ENCODE measurements at places on chromosomes 4 and X. TPM values are rescaled to one million over a fixed set of nuclear protein-coding genes. Genes with fewer than 3 reads are reported as not detected.

DNA sequence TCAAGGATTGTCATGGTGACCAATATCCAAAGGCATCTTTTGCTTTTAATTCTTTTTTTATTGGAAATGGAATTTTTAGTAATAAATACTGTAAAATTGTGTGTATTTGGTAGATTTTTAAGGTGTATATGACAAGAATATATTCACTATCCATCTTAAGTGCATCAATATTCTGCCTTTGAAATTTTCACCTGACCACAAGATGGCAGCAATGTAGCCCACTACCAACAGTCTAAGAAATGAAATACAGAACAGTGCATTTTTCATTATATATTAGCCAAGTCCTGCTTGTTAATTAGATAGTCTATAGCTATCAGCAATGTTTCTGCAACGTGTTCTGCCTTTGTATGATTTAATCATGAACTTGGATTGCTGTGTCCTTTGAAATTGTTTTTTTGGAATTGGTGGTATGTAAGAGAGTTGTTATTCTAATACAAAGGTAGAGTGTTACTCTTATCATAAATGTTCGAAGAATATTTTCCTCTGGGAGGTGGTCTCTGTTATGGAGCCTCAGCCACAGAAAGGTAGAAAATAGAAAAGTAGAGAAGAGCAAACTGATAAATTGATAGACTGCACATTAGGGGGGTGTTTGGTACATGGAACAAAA is 38.2 kb downstream of the HPGDS start:
- DNase-seq = no peak

GRCh38 chr4:178311997-178312396 is 869.8 kb upstream of the AGA start:
- no peak for DNase-seq

DNA sequence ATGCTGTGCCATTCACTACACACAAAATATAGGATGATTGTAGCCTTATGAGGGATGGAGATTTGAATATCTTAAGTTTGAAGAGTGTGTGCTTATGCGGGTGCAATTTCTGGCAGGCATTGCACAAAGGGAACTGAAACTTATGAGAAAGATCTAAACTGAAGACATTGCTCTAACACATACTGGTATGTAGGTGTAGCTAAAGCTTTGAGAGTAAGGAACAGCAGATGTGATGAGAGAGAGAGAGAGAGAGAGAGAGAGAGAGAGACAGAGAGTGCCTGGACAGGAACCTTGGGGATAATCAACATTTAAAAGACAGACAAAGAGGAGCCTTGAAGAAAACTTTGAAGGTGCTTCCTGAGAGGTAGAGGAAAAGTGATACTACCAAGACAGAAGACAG is 379.7 kb downstream of the SPRY1 start:
- DNase-seq = no peak

DNA sequence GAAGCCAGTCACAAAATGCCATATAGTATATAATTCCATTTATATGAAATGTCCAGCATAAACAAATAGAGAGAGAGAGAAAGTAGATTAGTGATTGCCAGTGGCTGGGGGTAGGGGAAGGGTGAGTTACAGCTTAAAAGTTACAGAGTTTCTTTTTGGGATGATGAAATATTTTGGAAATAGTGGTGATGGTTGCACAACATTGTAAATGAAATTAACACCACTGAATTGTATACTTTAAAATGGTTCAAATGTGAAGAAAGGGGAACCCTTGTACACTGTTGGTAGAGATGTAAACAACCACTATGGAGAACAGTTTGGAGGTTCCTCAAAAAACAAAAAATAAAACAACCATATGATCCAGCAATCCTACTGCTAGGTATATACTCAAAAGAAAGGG is 131.2 kb upstream of the GPC4 start:
- no peak for DNase-seq

DNA sequence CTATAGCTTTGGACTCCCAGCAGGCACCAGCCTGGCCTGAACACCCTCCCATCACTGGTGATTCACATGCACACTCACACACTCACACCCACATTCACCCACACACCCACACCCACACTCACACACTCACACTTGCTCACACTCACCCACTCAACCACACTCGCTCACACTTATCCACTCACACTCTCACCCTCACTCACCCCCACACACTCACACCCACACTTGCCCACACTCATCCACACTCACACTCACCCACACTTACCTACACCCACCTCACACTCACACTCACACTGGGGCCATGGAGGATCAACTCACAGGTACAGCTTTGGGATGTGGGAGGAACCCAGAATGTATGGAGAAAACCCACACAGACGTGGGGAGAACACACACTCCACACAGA is 548.2 kb upstream of the FAT1 start:
- no peak for DNase-seq

DNA sequence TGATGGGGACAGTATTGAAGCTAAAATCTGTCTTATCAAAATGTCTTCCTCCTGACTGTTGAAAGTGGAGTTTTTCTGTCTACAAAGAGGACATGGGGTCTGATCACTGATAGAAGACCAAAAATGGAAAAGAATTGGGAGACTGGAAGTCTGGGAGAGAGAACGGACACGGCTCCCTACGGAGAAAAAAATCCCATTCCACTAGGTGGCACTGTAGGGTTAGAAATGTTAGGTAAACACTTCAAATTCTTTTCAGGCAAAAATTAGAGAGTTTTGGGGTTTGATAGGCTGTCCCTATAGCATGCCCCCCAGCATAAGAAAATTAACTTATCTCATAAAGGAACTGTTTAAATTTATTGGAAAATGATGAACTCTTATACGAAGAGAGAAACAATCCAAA is 200.5 kb downstream of the FAM133A start:
- no peak for DNase-seq

- DNase-seq = no peak
These were observed 95.4 kb downstream of the GRIA2 start for GRCh38 chr4:157315968-157316367.

DNA sequence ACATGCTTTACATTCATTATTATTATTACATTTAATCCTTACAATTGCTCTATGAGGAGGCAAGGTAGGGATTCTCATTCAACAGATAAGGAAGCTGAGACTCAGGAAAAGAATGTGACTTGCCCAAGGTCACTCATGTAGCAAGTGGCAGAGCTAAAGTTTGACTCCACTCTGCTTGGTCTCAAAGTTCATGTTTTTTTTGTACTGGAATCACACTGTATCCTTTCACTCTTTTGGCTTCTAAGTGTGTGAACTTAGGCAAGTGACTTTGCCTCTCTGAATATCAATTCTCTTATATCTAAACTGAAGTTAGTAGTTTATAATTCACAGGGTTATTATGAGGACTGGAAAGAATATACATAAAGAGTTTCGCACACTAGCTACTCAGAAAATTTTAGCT is 247.9 kb upstream of the AR start:
- no peak for DNase-seq

GRCh38 chrX:110795645-110796406 is at the start of gene CHRDL1:
TSS of gene CHRDL1 (minus strand) at chrX:110795817. CDS start at chrX:110792181, 3,636 bp downstream.
- peak; percentile 28 for DNase-seq

- no peak for DNase-seq
These were observed 38.6 kb downstream of the PTCHD1 start for GRCh38 chrX:23373129-23373804.

DNA sequence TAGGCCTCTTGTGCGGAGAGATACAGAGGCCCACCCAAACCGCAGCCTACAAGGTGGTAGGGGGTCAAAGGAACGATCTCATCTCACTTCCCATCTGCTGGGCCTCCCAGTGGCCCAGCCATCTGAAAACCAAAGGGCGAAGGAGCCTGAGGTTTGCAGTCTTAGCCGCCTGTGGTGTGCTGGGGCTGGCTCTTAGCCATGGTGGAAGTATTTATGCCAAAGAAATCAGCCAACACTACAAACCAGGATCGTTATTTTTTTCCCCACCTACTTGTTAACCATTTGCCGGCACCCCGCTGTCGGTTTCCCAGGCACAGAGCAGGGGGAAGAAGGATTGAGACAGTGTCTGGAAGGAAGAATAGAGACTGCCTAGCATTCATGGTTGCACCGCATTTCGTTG is 30.9 kb upstream of the CDKL5 start:
- DNase-seq = no peak

GRCh38 chrX:98448524-98448923 is 1564.8 kb downstream of the RPA4 start:
- no peak for DNase-seq

- DNase-seq = no peak
These were observed 280.3 kb upstream of the INTU start for GRCh38 chr4:127352220-127353113.

DNA sequence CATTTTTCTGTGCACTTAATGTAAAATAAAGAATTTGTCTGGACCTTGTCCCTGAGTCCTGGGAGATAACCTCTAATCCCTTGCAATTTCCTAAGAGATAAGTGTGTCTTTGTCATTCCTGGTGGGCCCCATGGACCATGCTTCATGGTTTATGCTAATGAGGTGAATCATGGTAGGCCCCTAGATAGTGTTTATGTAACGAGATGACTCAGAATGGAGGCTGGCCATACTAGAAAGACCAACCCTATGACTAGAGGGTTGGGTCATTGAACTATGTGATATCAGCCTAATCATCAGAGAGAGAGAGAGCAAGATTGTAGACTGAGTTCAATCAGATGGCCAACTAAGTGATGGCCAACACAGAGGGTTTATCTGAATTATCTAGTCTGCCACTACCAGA is 64.2 kb upstream of the NHSL2 start:
- no peak for DNase-seq

DNA sequence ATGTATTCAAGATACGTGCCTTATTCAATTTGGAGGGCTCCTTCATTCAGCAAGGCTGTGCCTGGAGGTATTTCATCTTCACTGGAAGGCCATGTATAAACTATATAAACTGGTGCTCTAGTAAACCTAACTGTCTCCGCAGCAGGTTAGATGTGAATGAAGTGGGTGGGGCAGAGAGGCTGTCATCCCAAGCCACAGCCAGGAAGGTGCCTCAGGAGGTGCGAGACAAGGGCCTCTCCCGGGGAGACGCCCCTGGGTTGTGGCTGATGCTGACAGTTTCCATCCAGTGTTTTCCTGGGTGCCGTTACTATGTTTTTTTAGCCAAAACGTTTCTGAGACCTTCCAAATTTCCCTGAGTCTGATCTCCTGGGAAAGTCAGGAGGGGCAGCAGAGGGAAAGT is 221.5 kb upstream of the RPL34 start:
- DNase-seq = no peak

DNA sequence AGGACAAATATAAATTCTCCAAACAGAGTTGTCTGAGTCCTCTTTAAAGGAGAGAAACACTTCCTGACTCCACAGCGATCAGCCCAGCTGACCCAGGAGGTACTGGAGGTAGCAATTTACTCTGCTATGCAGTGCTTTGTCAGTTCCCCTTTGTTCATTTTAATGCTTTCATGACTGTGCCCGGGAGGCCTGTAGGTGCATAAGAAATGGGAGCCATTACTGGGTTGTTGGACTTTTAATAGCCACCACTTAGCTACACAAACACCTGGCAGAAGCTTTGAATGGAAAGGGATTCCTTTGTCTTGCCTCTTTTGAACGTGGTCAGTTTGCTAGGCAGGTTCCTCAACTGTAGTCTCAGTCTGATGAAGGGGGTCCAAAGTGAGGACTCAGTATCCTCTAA is 59.0 kb upstream of the AFF2 start:
- DNase-seq = no peak

- DNase-seq = peak; percentile 3
These were observed 102.8 kb downstream of the PJA1 start for GRCh38 chrX:69062493-69062892.

- no peak for DNase-seq
These were observed 89.8 kb downstream of the SMARCA1 start for GRCh38 chrX:129433461-129433860.

- DNase-seq = no peak
These were observed 68.7 kb upstream of the TEX13D start for GRCh38 chrX:124263743-124264142.

DNA sequence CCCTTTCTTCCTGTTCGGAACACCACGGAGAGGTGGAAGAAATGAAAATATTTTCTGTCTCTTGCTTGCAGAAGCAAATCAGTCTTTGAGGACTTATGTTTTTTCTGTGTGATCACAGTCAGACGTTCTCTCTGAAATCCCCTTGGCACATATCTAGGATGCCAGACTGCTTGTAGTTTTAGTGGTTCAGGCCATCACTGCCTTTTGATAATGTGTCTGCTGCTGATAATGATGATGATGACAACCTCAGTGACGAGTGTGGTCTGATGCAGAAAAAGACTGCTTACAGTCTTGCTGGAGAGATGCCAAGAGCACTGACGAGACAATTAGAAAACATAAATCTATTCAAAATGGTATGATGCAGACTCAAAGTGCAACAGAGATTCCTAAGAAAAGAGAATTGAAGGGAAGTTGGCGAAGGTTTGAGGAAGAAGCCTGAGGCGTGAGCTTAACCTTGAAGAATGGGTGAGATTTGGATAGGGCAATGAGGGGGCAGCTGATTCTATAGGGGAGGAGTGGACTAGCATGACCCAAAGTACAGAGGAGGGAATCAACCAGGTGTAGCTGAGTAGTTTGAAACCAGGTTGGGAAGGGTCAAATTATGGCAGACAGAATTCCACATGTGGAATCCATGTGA is 7.9 kb downstream of the RAB33A start:
- DNase-seq = no peak

- DNase-seq = no peak
These were observed 326.7 kb downstream of the MAPK10 start for GRCh38 chr4:86033171-86033570.

DNA sequence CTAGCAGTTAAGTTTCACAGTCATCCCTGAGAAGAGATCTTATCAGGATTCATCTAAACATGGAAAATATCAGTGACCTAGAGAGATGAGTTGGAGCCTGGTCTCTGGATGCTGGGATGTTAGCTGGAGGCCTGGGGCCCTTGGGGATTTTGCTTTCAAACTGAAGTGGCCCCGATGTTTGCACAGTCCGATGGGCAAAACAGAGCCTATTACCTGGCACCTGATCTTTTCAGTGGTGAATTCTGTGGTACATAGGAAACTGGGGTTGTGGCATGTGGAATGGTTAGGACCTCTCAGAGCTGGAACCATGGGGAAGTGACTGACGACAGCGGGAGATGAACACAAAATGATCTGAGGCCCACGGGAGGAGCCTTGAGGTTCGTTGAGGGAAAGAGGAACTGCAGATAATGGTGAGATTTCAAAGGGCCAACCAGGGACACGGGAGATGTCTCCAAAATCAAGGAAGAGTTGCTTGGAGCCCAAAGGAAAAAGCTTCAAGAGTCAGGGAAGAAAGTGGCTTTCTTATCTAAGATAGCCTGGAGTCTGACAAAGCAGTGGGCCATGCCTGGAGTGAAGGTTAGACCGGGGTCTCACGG is 17.8 kb upstream of the TENM3 start:
- DNase-seq = no peak

GRCh38 chr4:117385526-117385925 is 300.1 kb upstream of the TRAM1L1 start:
- no peak for DNase-seq

GRCh38 chrX:17104433-17104832 is 158.0 kb downstream of the REPS2 start:
- DNase-seq = no peak

Gene HMX1
- total RNA-seq = not detected

Gene LRCH2
- 0.61 TPM for total RNA-seq

Gene TCP11X1
- total RNA-seq = not detected

Gene GYPE
- total RNA-seq = 0.25 TPM

Gene SFRP2
- total RNA-seq = 49.3 TPM

Gene UGT2A1
- not detected for total RNA-seq

Gene CXCL11
- total RNA-seq = 0.46 TPM

All from left colon (tissue), 2 donors.